Fibroblast of the conjunctiva (primary cell): ENCODE measurements at places on chromosomes 12 and 14.

DNA sequence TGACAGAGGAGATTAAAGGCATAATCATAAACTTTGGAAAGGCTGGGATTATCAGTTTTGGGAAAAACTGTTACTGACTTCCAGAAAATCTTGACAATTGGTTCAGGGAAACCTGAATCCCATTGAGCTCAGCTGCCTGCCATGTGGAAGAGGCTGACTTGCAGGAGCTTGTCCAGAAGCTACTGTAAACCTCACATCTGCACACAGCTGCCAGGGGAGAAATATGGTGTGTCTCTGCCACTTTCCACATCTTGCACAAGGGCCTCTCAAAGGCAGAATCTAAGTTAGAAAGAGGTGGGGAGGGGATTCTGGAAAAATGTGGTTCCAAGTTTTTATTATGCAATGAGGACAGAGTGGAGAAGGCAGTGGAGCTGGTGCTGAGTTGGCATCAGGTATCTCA, 8.7 kb upstream of the BHLHE41 start:
- DNase-seq: no peak

- DNase-seq: no peak
These were observed 73.2 kb upstream of the ANO2 start for GRCh38 chr12:6018265-6018664.

- no peak for DNase-seq
These were observed 401.6 kb downstream of the FOXG1 start for GRCh38 chr14:29168149-29168548.

GRCh38 chr14:99192028-99192621, 79.9 kb downstream of the BCL11B start:
- DNase-seq: peak; percentile 60

- DNase-seq: peak; percentile 10
These were observed 61.7 kb downstream of the LRFN5 start for GRCh38 chr14:41668356-41668755.

DNA sequence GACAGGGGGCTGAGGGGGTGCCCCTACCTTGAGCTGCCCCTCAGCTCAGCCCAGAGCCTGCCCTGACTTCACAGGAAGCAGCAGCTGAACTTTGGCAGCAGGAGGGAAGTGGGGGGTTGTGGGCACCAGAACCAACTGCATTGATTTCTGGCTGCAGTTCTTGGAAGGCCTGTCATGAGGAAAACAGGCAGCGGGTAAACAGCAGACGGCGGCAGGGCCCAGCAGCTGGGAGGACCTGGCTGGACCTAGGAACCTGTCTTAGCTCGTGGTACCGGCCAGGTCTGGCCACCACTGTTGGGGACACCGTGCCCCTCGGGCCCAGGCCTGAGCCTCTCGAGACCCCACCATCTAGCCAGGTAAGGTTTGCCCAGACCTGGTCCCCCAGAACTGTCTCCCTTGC, 154.2 kb upstream of the MYL2 start:
- no peak for DNase-seq

DNA sequence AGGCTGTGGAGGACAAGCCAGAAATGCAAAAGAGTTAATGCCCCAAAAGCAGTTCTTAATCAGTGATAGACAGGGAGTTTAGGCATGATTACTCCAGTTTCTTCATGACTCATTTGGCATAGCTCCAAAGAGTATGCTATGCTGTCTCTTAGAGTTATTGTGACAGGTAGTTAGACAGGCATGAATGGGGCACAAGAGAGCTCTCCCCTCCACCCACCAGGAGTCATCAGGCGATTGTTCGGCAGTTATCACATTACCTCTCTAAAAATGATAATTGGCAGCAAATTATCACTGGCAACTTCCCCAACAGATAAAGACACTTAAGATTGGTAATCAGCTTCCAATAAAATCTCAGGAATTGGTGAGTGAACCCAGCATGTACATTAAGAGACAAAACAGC, 320.1 kb downstream of the DAD1 start:
- no peak for DNase-seq

DNA sequence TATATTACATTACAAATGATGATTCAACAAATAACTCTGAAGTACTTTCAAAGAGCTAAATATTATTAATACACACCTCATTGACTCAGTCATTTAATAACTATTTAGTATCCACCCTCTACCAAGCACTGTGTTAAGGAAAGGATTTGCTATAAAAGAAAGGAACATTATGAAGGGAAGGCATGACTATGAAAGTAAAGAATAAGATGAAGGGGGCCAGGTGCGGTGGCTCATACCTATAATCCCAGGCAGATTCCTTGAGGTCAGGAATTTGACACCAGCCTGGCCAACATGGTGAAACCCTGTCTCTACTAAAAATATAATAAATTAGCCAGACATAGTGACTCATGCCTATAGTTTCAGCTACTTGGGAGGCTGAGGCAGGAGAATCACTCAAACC, 107.9 kb downstream of the PLCZ1 start:
- DNase-seq: no peak

DNA sequence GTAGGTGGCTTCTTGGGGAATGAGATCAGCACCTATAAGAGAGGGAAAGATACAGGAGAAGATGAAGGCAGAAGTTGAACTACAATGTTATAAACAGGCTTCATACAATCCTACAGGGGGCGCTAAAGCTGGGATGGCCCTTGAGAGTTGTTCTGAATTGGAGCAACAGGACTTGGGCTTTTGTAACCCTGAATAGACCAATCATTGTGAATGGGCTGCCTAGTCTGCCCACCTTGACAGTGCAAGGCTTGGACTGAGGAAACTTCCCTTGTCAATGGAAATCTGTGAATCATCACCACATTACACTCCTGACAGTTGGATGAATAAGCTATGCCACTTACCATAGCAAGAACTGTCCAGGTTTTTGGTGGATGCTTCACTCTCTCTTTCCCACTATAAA, 306.1 kb downstream of the KCNC2 start:
- no peak for DNase-seq

DNA sequence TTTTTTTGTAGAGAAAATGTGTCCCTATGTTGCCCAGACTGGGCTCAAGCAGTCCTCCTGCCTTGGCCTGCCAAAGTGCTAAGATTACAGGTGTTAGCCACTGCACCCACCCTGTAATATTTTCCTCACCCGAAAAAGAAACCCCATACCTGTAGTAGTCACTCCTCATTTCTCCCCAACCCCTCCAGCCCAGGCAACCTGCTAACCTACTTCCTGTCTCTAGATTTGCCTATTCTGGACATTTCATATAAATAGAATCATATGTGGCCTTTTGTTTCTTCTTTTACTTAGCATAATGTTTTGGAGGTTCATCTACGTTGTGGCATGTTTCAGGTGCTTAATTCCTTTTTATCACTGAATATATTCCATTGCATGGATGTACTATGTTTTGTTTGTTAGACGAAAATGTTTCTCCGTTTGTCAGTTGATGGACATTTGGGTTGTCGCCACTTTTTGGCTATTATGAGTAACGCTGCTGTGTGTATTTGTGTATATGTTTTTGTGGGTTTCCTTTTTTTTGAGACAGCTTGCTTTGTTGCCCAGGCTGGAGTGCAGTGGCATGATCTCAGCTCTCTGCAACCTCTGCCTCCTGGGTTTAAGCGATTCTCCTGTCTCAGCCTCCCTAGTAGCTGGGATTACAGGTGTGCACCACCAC, 6.2 kb downstream of the ANKRD13A start:
- DNase-seq: no peak

DNA sequence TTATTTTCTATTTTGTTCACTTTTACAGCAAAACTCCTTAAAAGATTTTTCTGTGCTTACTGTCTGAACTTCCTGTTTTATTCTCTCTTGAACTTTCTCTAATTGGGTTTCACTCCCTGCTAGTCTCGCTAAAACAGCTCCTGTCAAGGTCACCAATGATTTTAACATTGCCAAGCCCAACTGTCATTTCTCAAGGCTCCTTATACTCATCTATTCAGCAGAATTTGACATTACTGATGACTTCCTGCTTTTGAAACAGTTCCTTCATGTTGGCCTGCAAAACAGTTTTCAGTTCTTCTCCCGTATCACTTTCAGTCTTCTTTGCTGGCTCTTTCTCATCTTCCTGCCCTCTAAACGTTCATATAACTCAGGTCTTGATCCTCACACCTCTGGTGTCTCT, 268.5 kb upstream of the USP15 start:
- no peak for DNase-seq

GRCh38 chr12:124705545-124706138, 138.2 kb upstream of the NCOR2 start:
- DNase-seq: no peak

DNA sequence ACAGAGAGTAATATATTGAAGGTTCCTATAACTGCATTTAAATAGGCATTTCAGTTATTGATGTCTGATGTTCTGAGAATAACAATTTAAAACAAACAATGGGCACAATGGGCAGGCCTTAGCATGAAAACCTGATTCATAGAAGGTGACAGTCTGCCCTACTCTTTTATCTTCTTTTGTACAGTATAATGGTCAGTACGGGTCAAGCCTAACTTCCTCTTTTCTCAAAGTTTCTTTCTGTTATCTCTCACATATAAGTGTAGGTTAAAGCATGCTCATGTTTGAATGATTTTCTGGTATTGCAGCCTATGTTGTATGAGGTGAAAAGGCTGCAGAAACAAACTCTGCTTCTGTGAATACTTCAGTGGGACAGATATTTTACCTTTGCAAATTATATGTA, 14.2 kb downstream of the FKBP3 start:
- no peak for DNase-seq

GRCh38 chr14:26773906-26774593, 176.2 kb upstream of the NOVA1 start:
- no peak for DNase-seq

DNA sequence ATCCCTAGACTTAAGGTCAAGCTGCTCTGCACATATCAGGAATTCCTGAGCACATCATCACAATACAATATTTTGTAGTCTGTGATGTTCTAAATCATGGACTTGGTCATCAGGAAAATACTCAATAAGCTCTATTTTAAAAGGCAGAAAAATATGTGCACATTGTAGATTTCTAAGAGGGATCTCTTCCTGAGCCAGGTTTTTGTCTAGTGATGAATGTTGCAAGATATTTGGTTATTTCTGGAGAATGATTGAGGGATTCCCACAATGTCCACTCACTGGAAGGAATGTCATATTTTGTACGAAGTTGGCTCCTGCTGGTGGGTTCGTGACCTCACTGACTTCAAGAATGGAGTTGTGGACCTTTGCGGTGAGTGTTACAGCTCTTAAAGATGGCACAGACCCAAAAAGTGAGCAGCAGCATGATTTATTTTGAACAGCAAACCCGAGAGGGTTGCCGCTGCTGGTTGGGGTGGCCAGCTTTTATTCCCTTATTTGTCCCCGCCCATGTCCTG, 300.9 kb upstream of the DCN start:
- no peak for DNase-seq

GRCh38 chr12:22765421-22766130, 140.6 kb downstream of the ETNK1 start:
- no peak for DNase-seq

GRCh38 chr12:16618256-16618655, 12.3 kb upstream of the LMO3 start:
- DNase-seq: no peak

DNA sequence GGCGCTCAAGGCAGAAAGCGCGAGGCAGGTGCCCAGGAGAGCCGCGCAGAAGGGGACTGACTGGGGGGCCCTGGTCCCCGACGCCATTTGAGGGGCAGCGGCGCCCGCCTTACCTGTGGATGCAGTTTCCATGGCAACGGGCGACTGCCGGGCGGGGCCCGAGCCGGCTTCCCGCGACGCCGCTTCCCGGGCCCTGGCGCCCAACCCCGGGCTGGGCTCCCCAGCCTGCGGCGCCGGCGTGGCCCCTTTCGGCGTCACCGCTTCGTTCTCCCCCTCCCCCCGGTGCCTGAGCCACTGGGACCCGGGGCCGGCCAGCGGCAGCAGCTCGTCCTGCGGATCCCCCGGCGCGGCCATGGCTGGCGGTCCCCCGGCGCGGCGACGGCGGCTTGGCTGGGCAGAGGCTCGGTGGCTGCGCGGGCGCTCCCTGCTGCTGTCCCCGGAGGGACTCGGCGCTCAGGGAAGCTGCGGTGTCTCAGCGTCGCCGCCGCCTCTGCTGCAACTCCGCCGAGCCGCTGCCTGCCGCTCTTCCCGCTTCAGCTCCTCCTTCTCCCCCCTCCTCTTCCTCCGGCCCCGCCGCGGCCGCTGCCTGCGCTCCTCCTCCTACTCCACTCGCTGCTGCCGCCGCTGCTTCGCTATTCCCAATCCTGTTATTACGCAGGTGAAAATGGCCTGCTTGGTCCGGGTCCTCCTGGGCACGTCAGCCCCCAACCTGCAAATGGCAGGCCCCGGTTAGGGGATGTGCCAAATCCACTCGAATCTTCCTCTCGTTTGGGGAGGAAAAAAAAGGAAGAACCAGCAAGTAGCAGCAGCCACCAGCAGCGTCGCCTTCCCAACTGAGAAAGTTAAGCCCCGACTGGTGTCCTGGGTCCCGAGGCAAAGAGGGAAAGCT, at the start of gene RTN1:
TSS of gene RTN1 (minus strand) at position 500 of the 889 bp plus-strand sequence. CDS start at position 354, 146 bp downstream.
- no peak for DNase-seq

DNA sequence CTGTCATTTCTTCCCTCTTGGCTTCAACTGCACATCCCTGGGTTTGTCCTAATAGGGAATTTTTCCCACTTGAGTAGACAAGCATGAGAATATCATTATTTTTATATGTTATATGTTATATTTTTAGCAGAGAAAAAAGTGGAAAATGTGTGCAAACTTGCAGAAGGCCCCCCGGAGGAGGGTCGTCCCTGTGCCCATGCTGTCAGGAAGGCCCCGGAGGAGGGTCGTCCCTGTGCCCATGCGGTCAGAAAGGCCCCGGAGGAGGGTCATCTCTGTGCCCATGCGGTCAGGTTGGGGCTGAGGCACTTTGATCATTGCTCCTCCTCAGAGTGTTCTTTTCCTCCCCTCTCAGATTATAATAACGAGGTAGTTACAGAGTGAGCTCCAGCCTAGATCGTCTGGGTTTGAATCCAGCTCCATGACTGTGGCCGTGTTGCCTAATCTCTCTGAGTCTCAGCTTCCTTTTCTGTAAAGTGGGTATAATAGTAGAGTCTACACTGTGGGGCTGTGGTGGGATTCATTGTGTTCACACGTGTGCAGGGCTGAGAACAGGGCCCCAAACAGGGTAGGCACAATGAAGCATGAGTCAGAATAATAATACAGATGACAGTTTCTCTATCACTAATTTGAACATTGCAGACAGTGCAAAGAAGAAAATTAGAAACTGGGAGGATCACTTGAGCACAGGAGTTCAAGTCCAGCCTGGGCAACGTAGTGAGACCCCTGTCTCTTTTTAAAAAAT, 33.4 kb downstream of the ELK3 start:
- no peak for DNase-seq

- peak; percentile 17 for DNase-seq
These were observed 28.1 kb downstream of the TRPV4 start for GRCh38 chr12:109804820-109805761.

DNA sequence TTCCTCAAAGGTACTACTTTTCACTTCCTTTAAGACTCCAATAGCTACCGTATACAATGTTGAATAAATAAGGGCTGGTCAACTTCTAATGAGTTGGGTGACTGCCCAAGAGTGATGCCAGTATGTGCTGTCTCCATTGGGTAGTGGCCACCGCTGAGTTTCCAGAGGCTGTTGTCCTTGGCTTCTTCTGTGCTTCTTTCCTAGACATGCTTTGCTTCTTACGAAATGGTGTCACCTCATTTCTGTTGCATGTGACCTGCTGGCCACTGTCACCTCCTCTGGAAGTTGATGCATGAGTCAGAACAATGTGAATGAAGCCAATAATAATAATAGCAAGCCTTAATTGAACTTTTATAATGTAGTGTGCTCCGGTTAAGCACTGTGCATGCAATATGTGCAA, 7.5 kb upstream of the NID2 start:
- DNase-seq: no peak

GRCh38 chr12:113472191-113473121, 785 bp upstream of the LHX5 start:
- no peak for DNase-seq
